ENCODE measurements at places on chromosomes 16 and 17.

DNA sequence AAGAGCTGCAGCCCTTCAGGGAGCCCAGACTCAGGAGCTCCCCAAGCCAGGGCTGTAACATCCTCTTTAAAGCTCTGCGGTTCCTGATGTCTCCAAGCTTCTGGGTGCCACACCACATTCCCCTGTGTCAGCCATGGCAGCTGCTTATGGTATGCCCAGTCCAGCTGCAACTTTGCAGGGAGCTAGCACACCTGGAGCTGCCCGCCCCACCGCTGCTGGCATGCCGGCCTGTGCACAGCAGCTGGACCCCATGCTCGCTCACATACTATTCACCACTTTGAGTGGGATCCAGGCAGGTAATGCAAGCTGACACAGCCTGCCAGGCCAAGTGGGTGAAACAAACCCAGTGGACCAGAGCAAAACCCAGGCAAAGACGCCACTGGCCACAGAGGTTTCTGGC lies 305.6 kb upstream of the AXIN2 start:
- DNase-seq, result no peak

DNA sequence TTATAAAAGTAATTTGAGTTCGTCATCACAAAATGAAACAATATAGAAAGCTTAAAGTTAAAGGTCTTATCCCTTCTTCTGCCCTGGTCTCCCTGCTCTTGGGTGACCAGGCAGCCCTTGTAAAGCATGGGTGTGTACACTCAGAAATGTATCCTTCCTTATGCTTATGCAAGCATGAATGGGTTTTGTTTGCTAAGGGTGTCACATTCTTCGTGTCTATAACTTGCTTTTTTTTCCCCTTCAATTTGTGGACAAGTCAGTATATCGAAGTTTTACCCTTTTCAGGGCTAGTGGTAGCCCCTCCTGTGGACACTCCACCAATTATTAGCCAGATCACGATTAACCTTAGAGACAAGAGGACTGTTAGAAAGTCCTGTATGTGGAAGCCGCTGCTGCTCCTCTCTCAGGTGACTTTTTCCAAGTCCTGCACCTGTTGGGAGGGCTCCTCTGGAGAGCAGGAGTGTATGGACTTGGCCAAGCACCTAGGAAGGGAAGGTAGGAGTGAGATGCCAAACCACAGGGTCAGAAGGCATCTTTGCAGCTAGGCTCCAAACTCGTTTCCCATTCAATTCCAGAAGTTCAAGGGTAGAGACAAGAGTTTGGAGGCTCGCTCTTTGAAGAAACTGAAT lies 50.9 kb downstream of the LDHD start:
- no peak for DNase-seq

DNA sequence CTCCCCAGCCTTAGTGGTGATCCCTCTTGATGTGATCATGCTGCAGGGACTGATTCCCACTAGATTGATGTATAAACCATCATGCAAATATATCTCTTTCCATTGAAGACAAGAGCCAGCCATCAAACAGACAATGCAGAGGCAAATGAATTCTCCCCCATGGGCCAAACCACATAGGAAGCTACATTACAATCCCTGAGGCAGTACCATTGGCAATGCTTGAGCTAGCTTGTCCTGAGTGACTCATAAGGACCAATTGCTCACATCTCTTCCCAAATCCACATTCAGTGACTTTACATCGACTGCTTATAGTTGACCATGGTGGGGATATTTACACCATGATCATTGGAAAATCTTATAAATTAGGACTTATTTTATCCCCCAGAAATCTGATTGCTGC lies 242.2 kb downstream of the SHISA9 start:
- DNase-seq, result no peak

GRCh38 chr17:3574231-3574630 lies 16.6 kb upstream of the TRPV3 start:
- peak; percentile 66 for DNase-seq

DNA sequence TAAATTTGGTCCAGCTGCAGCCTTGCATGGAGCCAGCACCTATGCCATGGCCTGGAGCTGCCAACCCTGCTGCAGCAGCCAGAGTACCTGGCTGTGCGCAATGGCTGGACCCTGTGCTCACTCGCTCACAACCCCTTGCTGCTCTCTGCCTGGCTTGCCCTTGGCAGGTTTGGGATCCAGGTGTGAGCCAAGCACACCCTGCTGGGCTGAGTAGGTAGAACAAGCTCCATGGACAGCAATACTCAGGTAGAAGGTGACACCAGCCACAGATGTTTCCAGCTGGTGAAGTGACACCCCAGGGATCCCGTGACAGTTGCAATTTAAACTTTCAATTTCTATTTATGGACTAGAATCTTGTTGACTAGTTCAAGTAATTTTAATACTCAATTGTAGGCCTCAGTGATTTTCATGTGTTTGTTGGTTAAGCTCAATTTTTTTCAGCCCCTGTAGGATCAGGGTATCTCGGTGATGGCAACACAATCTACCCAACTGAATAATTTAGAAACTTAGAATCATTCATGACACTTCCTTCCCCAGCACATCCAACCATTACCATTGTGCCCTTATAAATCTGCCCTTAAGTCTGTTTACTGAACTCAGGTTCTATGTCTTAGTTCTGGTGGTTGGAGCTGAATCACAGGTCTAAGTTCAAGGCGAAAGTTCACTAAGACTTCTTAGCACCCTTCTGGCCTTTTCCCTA lies 480.0 kb downstream of the PMP22 start:
- DNase-seq, result no peak

DNA sequence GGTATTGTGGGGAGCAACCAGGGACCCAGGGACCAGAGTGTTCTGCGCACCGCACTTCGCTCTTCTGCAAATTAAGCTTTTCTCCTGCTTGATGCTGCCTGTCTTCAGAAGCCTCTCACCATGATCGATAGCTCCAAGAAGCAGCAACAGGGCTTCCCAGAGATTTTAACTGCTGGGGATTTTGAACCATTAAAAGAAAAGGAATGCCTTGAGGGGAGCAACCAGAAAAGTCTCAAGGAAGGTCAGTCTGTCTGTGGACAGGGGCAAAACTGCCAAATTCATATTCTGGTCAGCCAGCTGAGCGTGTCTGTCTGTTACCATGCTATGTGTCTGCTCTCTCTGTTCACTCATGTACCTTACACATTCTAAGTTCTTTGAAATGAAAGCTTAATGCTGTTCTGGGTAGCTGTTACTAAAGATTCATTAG lies 115.7 kb downstream of the MRTFB start:
- peak; percentile 26 for DNase-seq

DNA sequence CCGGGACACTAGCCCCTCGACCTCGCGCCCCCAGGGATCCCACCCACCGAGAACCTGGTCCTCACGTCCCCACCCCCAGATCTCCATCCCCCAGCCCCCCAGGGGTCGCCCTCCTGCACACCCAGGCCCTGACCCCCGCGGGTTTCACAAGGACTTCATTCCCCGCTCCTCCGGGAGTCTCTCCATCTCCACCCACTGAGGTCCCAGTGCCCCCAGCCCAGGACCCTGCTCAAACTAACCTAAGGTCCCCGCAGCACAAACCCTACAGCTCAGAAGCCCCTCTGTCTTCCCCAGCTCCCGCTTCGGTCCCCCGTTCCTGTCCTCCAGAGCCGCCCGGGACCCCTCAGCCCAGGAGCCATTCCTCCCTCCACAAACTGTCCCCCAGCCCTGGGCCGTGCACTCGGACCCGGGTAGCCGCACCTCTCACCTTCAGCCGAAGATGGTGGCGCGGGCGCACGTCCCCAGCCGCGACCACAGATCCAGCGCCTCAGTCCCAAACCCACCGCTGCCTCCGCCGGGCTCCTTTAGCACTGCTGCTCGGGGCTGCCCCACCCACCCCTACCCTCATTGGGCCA lies at the start of gene MYH10:
Gene MYH10, minus strand, starts transcription at position 499 of the 575 bp plus-strand sequence. CDS start 7,479 bp downstream, outside the sequence.
- no peak for DNase-seq

DNA sequence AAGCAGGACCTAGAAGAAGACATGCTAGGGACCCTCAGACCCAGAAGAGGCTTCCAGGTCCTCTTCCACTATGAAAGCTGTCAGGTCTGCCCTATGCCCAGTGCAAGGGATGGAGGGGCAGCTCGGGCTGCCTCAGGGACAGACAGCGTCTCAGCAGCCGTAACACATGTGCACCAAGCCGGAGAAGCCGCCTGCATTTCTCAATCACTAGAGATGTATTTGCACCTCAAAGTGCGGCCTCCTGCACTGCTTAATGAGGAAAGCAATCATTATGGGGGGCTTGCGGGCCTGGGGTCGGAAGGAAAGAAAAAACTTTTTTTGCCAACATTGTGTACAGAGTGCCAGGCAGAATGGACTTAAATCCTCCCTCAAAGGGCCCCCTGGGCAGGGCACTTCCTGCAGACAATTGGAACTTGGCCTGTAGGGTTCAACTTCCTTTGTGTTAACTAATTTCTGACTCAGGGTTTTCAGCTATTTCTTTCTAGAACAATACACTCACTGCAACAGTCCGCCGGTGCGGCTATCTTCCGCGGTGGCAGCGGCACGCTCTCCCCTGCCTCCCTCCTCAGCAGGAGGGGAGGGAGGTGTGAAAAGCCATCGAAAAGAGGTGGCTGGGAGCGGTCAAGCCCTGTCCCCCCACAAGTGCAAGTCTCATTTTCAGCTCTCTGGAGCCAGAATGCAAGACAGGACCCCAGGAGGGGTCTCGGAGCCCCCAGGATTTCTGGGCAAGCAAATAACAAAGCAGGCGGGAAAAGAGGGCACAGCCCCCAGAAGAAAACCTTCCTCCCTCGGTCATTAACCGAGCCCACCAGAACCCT lies 101.2 kb downstream of the ZNF423 start:
- DNase-seq, result no peak

- DNase-seq, result no peak
Observed at GRCh38 chr16:10039220-10040096, 142.8 kb downstream of the GRIN2A start.

DNA sequence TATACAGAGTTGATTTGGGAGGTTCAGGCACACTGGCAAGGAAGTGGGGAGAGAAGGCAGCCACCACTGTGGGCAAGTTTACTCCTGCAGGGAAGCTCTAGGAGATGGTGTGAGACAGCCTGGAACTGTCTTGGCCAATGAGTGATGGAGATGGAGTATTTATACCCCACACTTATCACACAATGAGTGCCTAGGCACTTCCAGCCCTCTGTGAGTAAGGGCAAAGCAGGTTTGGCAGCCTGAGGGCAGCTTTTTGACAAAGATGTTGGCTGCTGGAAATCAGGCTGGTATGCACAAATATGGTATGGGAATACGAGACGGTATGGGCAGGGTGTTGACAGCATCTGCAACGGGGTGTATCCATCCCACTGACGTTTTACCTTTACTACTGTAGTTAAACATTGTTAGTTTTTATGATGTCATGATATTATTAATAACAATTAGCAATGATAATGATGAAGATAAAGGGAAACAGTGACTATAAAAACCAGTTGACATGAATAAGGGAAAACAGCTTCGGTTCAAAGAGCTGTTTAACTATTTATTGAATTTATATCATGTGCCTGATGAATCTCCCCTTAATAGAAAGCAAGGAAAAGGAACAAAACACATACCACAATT lies 149.9 kb downstream of the CDK5R1 start:
- no peak for DNase-seq

- DNase-seq, result no peak
Observed at GRCh38 chr16:87374313-87374712, 9.3 kb downstream of the FBXO31 start.

DNA sequence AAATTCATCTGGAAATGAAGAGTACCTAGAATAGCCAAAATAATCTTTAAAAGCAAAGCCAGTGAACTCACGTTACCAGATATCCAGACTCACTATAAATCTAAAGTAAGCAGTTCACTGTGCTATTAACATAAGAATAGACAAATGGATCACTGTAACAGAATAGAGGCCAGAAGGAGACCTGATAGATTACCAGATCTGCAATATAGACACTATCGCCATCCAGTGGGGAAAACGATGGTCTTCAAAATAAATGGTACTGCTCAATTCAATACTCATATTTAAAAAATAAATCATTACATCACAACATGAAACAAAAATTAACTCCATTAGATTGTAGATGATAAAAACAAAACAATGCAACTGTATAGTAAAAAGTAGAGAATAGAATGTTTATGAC lies 158.6 kb upstream of the CDH8 start:
- no peak for DNase-seq

GRCh38 chr16:10978871-10979446 lies 34.6 kb downstream of the CLEC16A start:
- no peak for DNase-seq

DNA sequence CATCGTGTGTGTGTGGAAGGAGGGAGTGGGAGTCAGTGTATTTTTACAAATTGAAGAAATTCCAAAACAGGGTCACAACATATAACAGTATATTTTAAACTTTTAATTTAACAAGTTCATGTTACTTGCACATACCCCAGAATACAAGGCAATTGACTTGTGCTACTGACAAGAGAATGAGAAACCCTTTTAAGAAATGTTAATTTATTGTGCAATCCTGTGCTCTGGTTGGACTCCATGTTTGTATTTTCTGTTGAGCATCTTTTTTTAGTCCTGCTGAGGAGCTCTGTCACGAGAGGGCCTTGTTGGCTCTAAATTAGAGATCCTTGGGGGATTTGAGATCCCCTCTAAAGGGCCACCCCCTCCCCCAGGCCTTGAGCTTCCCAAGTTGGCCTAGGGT lies 1.1 kb upstream of the EMP2 start:
- DNase-seq, result no peak

DNA sequence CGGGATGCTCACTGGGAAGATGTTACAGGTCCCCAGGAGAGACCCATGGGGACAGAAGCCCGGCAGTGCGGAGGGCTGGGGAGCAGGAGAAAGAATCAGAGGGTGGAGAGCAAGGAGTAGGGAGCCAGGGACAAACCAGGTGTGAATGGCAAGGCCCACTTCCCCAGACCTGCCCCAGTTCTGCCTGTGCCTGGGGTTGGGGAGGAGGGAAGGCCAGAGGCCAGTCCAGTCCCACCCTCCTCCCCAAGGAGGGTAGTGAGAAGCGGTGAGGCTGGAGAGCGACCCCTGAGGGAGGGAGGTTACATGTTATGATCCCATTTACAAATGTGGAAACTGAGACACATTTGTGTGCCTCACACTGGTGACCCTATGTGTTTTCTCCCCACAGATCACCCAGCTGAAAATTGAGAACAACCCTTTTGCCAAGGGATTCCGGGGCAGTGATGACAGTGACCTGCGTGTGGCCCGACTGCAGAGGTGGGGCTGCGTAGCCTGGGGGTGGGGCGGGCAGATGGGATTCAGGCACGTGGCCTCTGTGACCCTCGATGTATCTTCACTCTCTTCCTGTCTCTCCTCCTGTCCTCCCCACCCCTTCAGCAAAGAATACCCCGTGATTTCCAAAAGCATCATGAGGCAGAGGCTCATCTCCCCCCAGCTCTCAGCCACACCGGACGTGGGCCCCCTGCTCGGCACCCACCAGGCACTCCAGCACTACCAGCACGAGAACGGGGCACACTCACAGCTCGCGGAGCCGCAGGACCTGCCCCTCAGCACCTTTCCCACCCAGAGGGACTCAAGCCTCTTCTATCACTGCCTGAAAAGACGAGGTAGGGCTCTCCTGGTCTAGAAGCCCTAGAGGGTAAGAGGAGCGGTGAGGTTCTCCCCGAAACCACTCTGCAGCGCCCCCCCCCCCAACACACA lies 27.5 kb downstream of the TBX4 start:
- DNase-seq, result no peak

- DNase-seq, result no peak
Observed at GRCh38 chr17:29031488-29031887, 11.5 kb upstream of the PIPOX start.

GRCh38 chr17:79547586-79547985 lies 63.3 kb downstream of the RBFOX3 start:
- DNase-seq, result no peak

- DNase-seq, result no peak
Observed at GRCh38 chr16:67868290-67868689, 4.6 kb upstream of the EDC4 start.
